ELR (cell line): ENCODE measurements at places on chromosomes 6 and 20.

GRCh38 chr6:43142101-43142500 lies 29.0 kb upstream of the SRF start:
- DNase-seq: no peak

- DNase-seq: no peak
These were observed 34.7 kb downstream of the SLC2A4RG start for GRCh38 chr20:63774306-63774705.

DNA sequence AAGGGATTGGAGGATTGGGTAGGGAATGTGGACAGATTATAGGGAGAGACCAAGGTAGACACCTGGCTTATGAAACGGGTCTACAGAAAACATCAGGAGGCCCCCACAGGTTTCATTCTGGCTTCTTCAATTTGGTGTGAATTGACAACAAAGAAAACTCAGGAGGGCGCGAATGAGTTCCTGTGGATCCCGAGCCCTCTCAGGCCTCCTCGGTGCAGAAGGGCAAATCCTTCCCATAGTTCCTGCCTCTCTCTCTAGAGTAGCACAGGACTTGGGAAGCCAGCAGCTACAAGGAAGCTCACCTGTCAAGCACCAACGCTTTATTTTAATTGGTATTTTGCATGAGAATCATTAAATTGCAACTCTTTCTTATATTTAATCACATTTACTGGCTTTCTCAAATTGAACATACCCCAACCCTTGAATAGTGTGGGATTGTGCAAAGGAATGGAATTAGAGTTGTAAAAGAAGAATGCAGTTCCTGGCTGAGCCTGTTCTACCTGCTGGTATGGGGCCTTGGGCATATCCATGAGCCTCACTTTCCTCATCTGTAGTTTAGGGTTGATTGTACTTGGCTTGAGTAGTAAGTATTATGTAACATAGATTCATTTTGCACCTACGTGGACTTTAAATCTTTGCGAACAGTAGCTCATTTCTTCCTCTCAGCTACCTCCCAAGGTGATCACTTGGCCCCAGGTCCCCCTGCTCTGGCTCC lies 56.4 kb upstream of the PHACTR2 start:
- DNase-seq: no peak

GRCh38 chr6:87742106-87742505 lies 40.1 kb upstream of the AKIRIN2 start:
- peak; percentile 10 for DNase-seq

- peak; percentile 34 for DNase-seq
These were observed 4.8 kb downstream of the F13A1 start for GRCh38 chr6:6315660-6316059.

- DNase-seq: no peak
These were observed 469 bp upstream of the XRN2 start for GRCh38 chr20:21302664-21303060.

- no peak for DNase-seq
These were observed 4.6 kb downstream of the UCKL1 start for GRCh38 chr20:63951398-63952209.

DNA sequence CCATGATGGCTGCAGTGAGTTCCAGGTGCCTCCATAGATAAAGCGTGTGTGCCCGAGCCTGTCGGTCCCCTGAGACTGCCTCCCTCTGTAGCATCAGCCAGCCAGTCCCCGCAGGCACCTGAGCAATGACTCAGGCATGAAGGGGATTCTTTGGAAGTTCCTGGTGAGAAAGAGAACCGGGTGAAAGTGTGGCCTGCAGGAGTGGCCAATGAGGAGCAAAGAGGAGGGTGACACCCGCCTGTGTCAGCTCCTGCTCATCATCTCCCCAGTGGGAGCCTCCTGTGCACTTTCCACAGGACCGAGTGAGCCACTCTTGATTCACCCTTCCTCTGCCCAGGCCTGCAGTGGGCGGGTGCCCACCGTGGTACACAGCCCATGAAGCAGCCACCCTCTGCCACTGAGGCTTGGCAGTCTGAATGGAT lies 71.2 kb upstream of the PTPN1 start:
- DNase-seq: peak; percentile 99

- no peak for DNase-seq
These were observed 64.4 kb downstream of the SULF2 start for GRCh38 chr20:47720636-47721427.

DNA sequence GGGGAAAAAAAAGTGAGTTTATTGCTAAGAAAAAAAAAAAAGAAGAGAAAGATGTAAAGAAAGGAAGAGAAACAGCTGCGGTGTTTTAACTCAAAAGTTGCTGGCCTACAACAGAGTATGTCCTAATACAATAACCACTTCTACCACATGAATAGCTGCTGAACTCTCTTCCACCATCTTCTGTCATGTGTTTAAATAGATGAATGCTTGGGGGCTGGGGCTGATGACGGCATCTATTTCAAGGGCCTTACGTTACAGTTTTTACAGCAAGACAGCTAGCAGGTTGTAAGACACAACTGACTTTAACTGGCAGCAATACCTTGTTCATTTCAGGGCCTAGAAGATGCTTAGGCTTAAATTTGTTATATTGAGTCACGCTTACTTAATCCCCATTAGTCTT lies 50.4 kb downstream of the MAP3K7 start:
- DNase-seq: no peak

DNA sequence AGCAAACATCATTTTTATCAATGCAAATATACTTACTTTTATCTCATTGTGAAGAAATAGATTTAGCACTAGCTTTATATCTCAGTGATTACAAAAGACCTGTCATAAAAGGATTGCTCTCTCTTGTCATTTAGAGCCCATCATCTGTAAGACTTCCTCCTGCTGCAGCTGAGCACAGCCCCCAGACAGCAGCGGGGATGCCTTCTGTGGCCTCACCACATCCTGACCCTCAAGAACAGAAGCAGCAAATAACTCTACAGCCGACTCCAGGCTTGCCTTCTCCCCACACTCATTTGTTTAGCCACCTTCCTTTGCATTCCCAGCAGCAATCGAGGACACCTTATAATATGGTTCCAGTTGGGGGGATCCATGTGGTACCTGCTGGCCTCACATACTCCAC lies 127.0 kb upstream of the EDN1 start:
- DNase-seq: no peak

GRCh38 chr6:27251112-27251605 lies 3.7 kb downstream of the PRSS16 start:
- peak; percentile 57 for DNase-seq

GRCh38 chr6:147033267-147033666 lies 170.9 kb upstream of the STXBP5 start:
- no peak for DNase-seq

DNA sequence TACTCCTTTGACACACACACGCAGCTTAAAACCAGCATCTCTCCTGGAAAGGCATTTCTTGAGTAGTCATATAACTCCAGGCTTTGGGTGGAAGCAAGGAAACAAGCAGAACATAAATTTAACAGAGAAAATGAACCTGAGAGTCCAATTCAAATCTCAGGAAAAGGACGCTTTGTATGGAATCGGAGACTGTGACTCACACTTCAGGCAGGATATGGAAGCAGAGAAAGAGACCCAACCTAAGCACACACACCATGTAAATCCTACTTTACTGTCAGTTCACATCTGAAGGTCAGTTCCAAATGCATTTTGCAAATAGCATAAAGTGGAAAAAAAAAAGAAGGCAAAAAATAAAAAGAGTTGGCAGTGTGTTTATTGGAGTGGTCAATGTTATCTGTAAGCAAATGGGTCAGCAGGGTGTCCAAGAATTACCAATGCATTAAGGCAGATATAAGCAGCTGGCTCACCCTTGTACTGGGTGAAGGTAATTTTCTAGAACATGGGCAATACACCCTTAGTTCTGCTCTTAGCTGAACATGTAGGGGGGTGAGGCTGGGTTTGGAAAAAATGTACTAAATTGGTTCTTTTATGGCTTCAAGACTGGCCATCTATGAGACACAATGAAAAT lies 283.7 kb upstream of the NT5E start:
- DNase-seq: no peak

DNA sequence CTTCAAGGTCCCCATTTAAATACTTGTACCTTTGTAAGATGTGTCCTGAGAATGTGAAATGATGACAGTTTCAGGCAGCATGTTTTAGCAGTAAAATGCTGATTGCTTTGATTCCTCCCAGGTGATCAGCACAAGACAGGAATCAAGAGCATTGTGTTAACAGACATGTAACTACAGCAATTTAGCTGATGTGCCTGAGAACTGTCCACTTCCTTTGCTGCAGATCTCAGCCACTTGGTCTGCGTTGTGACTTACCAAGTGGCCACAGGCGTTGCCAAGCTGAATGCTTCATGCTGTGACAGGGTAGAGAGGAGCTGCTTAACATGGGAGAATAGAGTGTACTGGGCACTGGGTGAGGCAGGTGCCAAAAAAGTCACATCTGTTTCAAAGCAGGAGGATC lies 767.0 kb upstream of the POU3F2 start:
- DNase-seq: no peak
